ENCODE measurements at places on chromosomes 7 and 10.

- DNase-seq = no peak
Measured at GRCh38 chr7:47045207-47046051, 536.5 kb downstream of the TNS3 start.

- no peak for DNase-seq
Measured at GRCh38 chr10:11617233-11617632, 5.8 kb upstream of the USP6NL start.

DNA sequence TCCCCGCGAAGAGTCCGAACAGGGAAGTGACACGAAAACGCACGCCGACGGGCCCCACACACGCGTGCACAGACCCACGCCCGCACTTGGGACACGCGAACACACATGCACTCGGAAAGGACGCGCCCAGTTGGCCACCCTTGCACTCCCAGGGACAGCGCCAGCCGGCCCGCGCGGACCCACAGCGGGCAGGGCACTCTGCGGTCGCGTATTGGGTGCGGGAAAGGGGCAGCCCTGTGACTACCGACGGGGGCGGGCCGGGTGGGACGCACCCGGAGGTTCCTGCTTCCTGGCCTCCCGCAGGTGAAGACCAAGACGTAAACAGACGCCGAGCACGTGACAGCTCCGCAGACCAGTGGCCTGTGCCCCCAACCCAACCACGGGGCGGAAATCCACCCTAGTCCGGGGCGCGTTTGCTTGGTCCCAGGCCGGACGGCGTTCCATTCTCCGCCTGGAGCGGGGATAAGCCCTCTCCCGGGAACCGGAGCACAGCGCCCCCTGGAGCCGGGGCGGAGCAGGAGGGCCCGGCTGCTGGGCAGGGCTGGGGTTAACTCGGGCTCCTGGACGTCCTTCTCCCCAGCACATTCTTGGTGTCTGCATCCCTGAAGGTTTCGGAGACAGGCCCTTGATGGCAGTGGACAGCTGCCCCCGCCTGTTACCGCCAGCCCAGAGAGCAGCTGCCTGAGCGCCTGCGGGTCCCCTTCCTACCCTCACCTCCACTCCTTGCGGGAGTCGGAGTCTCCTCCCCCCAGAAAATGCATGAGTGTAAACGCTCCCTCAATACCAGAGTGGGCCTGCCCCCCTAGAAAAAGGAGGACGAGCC is 2.0 kb upstream of the LZTS2 start:
- peak; percentile 70 for DNase-seq

GRCh38 chr10:79084012-79084971 is 15.5 kb downstream of the ZMIZ1 start:
- peak; percentile 45 for DNase-seq

- DNase-seq = no peak
Measured at GRCh38 chr10:76106611-76107010, 675.2 kb downstream of the LRMDA start.

DNA sequence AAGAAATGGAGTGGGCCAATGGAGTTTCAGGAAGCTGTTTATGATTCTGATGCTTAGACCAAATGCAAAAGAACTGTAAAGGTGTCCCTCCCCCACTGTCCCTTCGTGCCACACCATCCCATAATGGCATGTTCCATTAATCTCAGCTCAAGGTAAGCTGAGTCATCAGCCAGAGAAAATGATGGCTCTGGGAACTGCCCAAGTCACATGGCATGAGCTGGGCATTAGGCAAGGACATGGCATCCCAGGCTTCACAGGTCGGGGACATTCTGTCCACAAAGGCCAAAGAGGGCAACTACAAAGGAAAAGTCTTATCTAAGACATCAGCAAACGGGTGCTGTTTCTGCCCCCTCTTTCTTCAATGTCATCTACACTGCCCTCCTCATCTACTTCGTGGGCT is 44.9 kb downstream of the DLG5 start:
- no peak for DNase-seq

DNA sequence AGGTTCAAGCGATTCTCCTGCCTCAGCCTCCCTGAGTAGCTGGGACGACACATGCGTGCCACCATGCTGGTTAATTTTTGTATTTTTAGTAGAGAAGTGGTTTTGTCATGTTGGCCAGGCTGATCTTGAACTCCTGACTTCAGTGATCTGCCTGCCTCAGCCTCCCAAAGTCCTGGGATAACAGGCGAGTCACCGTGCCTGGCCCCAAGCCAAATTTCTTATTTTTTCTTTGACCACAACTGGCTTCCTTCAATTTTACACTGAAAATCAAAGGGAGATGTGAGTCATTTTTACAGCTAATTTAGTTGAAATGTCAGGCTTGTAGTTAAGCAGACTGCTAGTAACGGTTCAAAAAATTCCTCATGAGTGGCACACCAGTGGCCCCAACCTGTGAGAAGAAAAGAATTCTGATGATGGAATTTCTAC is 7.8 kb downstream of the RNF216 start:
- DNase-seq = peak; percentile 31

- DNase-seq = no peak
Measured at GRCh38 chr10:122089311-122090017, 100.5 kb downstream of the TACC2 start.

DNA sequence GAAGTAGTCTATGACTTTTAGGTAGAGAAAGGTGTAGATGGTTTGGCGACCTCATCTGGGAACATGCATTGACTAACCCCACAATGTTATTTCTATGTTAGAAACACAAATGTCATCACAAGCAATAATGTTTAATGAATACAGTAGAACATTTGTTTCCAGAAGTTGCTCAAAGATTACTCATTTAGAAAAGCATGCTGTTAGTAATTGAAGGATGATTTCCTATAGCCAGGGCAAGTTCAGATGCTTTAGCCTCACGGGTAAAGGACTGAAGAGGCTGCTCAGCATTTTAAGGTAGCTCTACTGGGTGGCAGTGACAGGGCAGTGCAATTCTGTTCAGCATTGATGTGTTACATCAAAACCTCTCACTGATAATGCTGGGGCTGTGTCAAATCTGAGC is 199.3 kb upstream of the FZD1 start:
- DNase-seq = no peak

GRCh38 chr10:61110188-61110844 is 166.3 kb upstream of the RHOBTB1 start:
- no peak for DNase-seq

DNA sequence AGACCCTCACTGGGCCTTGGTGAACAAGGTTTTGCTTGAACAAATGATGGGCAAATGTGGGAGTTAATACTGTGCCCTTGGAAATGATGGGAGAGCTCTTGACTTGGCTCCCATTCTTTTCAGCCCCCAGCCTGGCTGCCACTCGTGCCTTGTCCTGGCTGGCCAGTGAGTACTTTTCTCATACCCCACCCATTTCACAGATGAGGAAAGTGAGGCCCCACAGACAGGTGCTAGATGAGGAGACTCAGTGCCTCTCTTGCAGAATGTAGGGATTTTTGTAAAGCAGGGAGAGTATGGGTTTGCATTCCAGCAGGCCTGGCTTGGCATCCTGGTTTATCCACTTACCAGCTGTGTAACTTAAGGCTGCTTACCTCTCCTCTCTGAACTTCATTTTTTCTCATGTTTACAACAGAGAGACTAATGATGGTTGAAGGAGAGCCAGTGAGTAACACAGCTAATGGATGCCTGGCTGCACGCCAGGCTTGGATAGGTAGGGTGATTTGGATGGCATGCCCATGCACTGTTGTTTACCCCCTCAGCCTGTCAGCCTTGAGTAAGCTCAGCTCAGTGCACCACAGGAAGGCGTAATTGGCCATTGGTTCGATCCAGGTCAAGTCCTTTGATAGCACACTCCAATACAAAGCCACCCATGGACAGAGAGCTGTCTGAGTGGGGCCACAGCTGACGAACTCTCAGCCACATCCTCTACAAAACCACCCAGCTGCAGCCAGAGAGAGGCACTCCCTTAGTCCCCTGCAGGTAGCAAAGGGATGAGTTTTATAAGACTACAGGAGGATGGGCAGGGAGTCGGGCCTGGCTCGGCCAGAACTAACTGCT is 436.8 kb downstream of the RPS24 start:
- no peak for DNase-seq

GRCh38 chr7:95473276-95473985 is 12.3 kb upstream of the ASB4 start:
- no peak for DNase-seq

DNA sequence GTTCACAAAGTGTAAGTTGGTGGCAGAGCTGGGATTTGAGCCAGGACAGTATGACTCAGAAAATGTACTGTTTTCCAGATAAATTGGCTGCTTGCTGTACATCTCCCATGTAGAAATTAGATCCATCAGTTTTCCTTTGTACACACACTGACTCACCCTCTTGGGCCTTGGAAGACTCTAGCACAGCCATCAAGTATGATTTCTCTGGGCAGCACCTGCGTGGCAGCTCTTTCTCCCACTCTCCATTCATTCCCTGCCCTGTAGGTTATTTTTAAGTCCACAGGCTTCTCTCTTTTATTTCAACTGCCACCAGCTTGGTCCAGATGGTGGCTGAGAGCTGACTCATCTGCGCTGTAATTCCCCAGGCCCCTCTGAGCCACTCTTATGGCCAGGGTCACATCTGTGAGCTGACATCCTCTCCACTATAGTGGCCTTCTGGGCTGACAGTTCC is 28.3 kb upstream of the SDK1 start:
- no peak for DNase-seq

DNA sequence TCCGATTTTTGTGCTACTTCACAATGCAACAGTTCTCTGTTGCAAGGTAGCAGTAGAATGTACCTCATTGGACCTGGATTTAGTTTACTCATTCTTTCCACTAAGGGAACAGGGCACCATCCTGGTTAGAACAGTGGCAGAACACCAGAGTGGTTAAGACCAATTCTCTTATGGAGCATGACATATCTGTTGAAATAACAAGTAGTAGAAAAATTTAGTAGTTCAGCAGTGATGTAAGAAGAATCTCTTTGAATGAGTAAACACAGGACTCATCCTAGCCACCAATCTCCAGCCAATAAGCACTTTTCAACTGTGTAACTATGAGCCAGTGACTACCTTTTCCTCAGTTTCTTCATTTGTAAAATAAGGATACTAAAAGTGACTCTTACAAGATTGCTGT is 2.4 kb downstream of the ANKRD22 start:
- DNase-seq = no peak

DNA sequence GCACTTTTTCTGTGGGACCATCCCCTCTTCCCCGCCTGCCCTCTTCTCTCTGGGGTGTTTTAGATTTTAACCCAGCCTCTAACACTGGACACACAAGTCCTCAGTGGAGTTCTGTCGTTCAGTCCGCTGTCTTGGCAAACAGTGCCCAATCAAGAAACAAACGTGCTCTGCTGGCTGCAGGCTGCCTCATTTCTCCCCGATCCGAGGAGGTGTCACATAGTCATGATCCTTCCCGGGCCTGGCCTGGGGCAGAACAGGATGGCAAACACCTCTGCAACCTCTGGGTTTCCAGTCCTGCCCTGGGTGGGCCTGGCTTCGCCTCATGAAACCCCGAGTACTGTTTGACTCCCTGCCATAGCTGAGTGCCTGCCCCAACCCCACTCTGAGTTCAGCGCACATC is 110.9 kb upstream of the INSYN2A start:
- DNase-seq = no peak

DNA sequence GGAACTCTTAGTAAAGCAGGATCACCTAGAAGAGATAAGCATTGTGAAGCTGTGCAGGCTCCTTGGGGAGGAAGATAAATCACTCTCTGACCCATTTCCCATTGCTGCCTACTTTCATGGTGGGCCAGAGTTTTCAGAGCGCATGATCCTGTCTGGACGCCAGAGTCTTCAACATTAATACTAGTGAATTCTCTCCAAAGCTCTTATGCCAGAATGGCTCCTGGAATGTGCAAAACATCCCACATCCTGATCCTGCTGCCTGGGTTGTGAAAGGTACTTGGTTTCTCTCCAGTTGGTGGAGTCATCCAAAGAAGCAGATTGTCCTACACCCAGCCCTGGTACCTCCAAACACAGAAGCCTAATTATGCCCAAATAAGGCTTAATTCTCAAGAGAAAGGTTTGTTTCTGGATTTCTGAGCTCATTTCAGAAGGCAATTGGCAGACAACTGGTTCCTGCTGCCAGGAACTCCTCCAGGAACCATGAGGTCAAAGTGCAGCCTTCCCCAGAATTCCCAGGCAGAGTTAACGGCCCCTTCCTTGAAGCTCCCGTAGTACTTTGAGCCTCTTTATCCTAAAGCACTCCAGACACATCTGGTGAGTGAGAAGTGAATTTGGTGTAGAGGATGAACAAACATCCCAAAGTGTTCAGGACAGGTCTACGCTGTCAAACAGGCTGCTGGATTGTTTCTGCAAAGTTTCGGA is 495.2 kb downstream of the PLXNA4 start:
- no peak for DNase-seq

GRCh38 chr7:46741938-46742540 is 821.0 kb upstream of the IGFBP3 start:
- no peak for DNase-seq

DNA sequence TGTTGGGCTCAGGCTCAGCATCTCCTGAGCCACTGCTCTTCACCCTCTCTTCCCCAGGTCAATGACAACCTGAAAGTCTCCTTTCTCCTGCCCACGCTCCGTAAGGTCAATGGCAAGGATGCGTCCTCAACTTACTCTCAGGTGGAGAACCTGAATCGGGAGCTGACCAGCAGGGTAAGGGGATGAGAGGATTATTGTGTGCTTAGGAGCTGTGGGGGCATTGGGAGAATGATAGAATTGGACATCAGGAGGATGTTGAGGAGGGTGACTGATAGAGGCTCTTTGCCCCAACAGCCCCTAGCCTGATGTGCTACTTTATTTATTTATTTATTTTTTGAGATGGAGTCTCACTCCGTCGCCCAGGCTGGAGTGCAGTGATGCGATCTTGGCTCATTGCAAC is 1.3 kb downstream of the LRWD1 start:
- DNase-seq = no peak

GRCh38 chr7:150409300-150410030 is 30.3 kb downstream of the ZNF775 start:
- DNase-seq = no peak

DNA sequence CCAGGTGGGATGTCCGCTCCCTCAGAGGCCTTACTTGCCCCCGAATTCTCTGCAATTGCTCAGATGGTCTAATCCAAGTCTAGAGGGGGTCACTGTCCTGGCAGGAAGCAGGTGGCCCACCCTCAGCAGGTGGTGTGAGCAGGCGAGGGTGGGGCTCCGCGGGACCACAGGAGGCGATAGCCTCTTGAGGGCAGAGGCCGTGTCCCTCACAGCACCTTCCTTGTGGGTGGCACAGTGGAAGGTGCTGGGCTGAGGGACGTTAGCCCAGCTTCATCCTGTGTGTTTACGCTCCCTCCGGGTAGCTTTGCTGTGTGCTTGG is 38.3 kb upstream of the INPP5A start:
- no peak for DNase-seq

- no peak for DNase-seq
Measured at GRCh38 chr7:33497051-33497450, 367.7 kb downstream of the BBS9 start.

- DNase-seq = no peak
Measured at GRCh38 chr7:121313220-121313792, 15.5 kb upstream of the WNT16 start.

- no peak for DNase-seq
Measured at GRCh38 chr7:54831046-54831643, 72.1 kb upstream of the SEC61G start.
